ENCODE measurements at places on chromosomes 3 and 15. TPM values are rescaled to one million over a fixed set of nuclear protein-coding genes. Genes with fewer than 3 reads are reported as not detected.

Gene MESP2
- total RNA-seq = 0.18 TPM

Gene NTRK3
- 59.2 TPM for total RNA-seq

Gene DALRD3
- total RNA-seq = 15.7 TPM

Gene RPL22L1
- 52.6 TPM for total RNA-seq

Gene ZPLD1
- total RNA-seq = 0.32 TPM

Gene SLC2A2
- total RNA-seq = not detected

Gene MESP1
- 2.5 TPM for total RNA-seq

Gene SNURF
- total RNA-seq = 20.2 TPM

Gene CATSPER2
- total RNA-seq = 4.7 TPM

Gene LRRC31
- not detected for total RNA-seq

Measured in motor neuron (in vitro differentiated cells).